Airway epithelial cell (primary cell): ENCODE measurements at places on chromosomes 13 and 19. TPM values are rescaled to one million over a fixed set of nuclear protein-coding genes. Genes with fewer than 3 reads are reported as not detected.

GZMM gene
- total RNA-seq, result 0.37 TPM in 1 of 2 replicates, not detected in the other

CEACAM19 gene
- 4.4 and 7.8 TPM in 2 replicates for total RNA-seq

RAB4B gene
- 23.0 and 30.3 TPM in 2 replicates for total RNA-seq

KLF1 gene
- total RNA-seq, result not detected in 2 replicates

POLR2I gene
- 52.7 and 73.0 TPM in 2 replicates for total RNA-seq

PCDH9 gene
- 0.35 and 0.37 TPM in 2 replicates for total RNA-seq

ZNF440 gene
- total RNA-seq, result 6.2 and 8.7 TPM in 2 replicates

LENG9 gene
- 9.7 and 12.4 TPM in 2 replicates for total RNA-seq
